HCT116 (cell line): ENCODE measurements at places on chromosomes 5 and 9.

GRCh38 chr9:131927091-131927490, 152.6 kb downstream of the MED27 start:
- H3K27ac ChIP-seq: no peak overlapping the region
- no peaks in the 10 kb centered on the region; the same call in 1 of the 2 replicates for H3K4me1 ChIP-seq
- no peaks in the 10 kb centered on the region for H3K27me3 ChIP-seq
- H3K36me3 ChIP-seq: no peaks in the 10 kb centered on the region
- no peak for DNase-seq
- H3K4me3 ChIP-seq: no peak overlapping the region

DNA sequence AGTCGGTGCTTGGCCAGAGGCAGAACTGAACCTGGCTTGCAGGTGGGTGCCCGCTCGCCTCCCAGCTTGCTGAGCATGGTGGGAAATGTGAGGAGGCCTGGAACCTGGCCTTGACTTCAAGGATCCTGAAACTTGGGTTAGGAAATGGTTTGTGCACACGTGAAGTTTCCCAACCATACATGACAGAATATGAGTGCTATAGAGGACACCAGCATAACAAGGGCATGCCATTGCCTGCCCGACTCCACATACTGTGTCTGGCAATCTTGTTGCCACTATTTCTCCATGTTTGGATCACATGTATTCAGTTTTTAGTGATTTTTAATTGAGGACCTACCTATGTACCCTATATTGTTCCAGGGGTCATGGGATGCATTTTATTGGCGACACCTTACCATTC, 177.6 kb upstream of the ANKRD55 start:
- no peak overlapping the region for H3K27ac ChIP-seq
- H3K4me1 ChIP-seq: peaks cover 6% of the 10 kb centered on the region
- DNase-seq: no peak

DNA sequence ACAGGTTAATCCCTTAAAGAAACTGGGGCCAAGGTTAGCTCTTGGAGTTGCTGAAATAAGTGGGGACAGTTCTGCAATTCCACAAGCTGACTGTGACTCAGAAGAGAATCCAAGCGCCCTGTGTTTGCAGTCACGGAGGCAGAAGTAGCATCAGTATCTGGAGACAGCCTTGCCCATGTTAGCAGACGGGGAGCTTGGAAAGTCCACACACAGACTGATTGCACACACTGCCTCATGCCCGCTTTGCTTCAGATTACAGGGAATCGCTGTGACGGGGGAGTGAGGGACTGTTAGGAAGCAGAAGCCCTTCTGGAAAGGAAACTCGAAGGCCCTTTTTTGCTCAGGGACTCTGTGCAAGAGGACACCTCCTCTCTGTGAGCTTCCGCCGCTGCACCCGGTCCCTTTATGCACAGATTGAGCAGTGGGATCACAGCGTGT, 30.9 kb upstream of the PPP1R26 start:
- no peak overlapping the region for H3K4me3 ChIP-seq
- DNase-seq: no peak
- H3K27ac ChIP-seq: no peak overlapping the region
- no peaks in the 10 kb centered on the region for H3K36me3 ChIP-seq
- no peaks in the 10 kb centered on the region for H3K27me3 ChIP-seq
- no peaks in the 10 kb centered on the region for H3K4me1 ChIP-seq

DNA sequence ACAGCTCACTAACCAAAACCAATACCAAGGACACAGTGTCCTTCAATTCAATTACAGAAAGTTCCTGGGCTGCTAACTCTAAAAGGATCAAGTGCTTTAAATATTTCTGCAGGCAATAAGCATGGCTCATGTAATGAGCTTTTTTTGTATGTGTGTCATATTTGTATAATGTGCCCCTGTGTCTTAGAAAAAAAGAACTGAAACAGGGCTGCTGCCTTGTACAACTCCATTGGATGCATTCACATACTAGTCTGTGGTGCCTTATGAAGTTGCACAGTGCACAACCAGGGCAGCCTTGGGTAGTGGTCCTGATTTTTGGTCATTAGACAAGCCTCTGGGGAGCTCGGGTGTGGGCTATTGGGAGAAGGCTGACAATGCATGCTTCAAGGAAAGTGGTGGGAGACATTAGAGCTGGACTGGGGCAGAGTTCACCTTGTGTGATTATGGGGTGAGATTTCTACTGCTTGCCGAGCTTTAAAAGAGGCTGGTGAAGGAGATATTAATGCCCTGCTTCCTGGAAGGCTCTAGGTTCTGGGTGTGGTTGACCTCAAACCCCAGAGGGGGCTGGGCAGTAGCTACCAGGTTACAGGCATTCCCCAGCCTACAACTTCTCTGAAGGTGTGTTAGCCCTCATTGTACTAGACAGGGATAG, 3.6 kb upstream of the CPEB4 start:
- H3K27ac ChIP-seq: no peak overlapping the region
- H3K36me3 ChIP-seq: no peaks in the 10 kb centered on the region
- no peak for DNase-seq

DNA sequence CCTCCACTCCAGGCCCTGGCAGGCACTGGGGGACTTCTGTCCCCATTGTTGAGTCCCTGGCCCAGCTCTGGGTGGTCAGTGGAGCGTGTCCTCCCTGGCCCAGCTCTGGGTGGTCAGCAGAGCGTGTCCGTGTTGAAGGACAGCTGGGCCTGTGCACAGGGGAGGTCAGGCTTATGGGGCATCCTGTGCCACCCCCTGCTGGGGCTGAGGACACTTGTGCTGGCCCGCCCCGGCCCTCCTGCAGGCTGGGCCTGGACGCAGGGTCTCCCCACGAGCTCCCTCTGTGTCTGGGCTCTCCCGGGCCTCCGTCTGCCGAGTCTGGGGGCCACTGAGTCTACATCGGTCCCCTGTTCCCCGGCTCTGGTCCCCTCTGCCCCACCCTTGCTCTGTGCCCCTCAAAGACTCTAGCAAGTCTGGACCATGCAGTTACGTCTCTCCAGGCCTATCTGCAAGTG, 11.5 kb upstream of the CLIC3 start:
- H3K27me3 ChIP-seq: no peaks in the 10 kb centered on the region
- H3K27ac ChIP-seq: no peak overlapping the region
- H3K36me3 ChIP-seq: peaks cover 3% of the 10 kb centered on the region
- no peaks in the 10 kb centered on the region for H3K4me1 ChIP-seq
- DNase-seq: no peak

DNA sequence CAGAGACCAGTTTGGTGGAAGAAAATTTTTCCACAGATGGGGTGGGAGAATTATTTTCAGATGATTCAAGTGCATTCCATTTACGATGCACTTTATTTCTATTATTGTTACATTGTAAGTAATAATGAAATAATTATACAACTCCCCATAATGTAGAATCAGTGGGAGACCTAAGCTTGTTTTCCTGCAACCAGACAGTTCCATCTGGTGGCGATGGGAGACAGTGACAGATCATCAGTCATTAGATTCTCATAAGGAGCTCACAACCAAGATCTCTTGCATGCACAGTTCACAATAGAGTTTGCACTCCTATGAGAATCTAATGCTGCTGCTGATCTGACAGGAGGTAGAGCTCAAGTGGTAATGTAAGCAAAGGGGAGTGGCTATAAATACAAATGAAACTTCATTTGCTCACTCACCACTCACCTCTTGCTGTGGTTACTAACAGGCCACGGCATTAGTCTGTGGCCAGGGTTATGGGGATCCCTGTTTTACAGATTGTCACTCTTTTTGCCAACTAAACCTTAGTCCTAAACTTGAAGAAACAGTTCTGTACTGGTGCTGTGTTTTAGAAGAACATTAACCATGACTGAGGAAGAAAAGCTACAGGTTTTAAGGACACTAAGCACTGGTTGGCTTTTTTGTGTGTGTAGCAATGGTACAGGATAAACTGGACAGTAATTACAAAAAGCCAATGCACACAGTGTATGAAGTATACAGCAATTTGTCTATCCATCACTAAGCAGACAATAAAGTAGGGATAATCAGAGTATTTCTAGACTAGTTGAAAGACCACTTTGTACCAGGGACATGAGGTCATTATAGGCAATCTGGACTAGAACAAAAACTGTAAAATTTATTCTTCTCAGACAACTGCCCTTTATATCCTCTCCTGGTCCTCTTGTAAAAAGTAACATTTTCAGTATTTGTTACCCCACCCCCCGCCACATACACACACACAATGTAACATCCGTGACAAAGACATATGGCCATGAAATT, 9.9 kb downstream of the TMEM232 start:
- no peak for DNase-seq
- no peaks in the 10 kb centered on the region for H3K36me3 ChIP-seq
- no peaks in the 10 kb centered on the region; the same call in 1 of the 2 replicates for H3K27me3 ChIP-seq
- no peak overlapping the region for H3K27ac ChIP-seq
